ENCODE measurements at places on chromosomes 5 and 9. TPM values are rescaled to one million over a fixed set of nuclear protein-coding genes. Genes with fewer than 3 reads are reported as not detected.
A peak's percentile ranks its signal among the peaks of the same experiment; 100 is the strongest.

- DNase-seq = no peak
- H3K27ac ChIP-seq = no peak overlapping the region
- H3K27me3 ChIP-seq = peaks cover 10% of the 10 kb centered on the region
- no peak overlapping the region for H3K4me3 ChIP-seq
These were observed 48.4 kb upstream of the CKMT2 start for GRCh38 chr5:81184749-81185110.

- H3K36me3 ChIP-seq = no peaks in the 10 kb centered on the region
- no peaks in the 10 kb centered on the region for H3K27me3 ChIP-seq
- DNase-seq = no peak
- peak overlapping the region; percentile 25 for H3K27ac ChIP-seq
- H3K4me3 ChIP-seq = no peak overlapping the region
These were observed 217.0 kb downstream of the TMEM38B start for GRCh38 chr9:105911104-105911911.

- DNase-seq = no peak
- peaks cover 16% of the 10 kb centered on the region for H3K4me1 ChIP-seq
- peak overlapping the region; percentile 69 for H3K27ac ChIP-seq
- no peak overlapping the region for H3K4me3 ChIP-seq
These were observed 15.6 kb upstream of the CLK4 start for GRCh38 chr5:178642351-178642909.

The CXCL14 gene
- 0.16 TPM for total RNA-seq

DNA sequence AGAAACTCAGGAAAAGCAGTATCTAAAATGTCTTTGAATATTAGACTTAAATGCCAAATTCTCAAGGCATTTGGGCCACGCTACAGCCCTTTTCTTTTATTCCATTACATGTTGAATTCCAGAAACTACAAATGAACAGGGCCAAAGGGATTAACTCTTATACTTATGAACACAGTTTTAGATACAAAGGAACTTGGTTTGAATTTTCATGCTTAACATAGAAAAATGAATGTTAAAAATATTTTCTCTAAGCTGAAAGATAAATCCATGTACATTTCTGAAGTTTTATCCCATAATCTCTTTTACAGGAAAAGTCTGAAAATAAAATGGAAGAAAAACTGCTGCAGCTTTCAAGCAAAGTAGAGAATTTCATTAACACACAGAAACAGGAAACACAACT, 56.8 kb downstream of the FAM81B start:
- H3K27ac ChIP-seq = no peak overlapping the region
- H3K27me3 ChIP-seq = peaks cover 3% of the 10 kb centered on the region
- H3K4me3 ChIP-seq = no peak overlapping the region
- DNase-seq = no peak
- H3K4me1 ChIP-seq = peaks cover 23% of the 10 kb centered on the region

The SLC6A19 gene
- not detected for total RNA-seq

DNA sequence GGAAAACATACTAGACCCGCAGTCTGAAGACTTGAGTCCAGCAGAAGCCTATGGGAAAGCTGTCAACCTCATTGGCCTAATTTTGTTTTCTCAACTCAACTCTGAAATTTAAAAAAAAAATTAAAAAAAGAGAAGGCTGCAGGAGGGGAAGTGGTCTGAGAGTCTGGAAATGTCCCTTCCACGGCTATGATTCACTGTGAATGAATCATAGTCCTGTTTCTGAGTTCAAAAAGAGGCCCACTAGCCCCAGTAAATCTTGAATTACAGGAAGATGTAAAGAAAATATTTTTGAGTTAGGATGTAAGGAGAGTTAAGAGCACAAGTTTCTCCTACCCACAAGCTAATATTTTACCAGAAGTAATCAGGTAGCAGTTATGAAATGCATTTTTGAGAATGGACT, 565.5 kb upstream of the DMAC1 start:
- H3K4me3 ChIP-seq = no peak overlapping the region
- H3K4me1 ChIP-seq = peaks cover 20% of the 10 kb centered on the region

The RFESD gene
- 2.3 TPM for total RNA-seq

GRCh38 chr9:130473566-130473965, 28.8 kb downstream of the ASS1 start:
- no peak overlapping the region for H3K4me3 ChIP-seq
- no peaks in the 10 kb centered on the region for H3K4me1 ChIP-seq
- no peak overlapping the region for H3K27ac ChIP-seq
- H3K27me3 ChIP-seq = no peaks in the 10 kb centered on the region
- DNase-seq = no peak

GRCh38 chr5:32362527-32362926, 49.8 kb upstream of the MTMR12 start:
- no peak overlapping the region for H3K4me3 ChIP-seq
- peaks cover 34% of the 10 kb centered on the region for H3K36me3 ChIP-seq
- no peak overlapping the region for H3K27ac ChIP-seq

DNA sequence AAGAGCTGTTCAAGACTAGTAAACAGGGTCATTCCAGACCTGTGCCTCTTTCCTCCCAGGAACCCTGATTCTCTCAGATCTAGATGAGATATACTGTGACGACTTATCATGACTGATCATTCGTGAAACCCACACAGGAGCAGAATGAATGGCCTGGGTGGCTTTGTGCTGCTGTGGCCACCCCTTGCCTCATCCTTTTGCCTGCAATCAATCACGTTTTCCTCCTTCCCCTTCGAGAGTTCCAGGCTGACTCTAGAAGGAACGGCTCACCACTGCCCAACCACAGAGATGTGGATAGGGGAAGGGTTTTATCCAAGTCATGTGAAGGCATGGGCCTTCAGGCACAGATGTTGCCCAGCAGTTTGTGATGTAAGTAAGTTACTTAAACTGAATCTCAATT, 5.8 kb downstream of the ANXA6 start:
- no peak overlapping the region for H3K4me3 ChIP-seq
- peaks cover 59% of the 10 kb centered on the region for H3K4me1 ChIP-seq
- no peak for DNase-seq

- H3K36me3 ChIP-seq = peaks cover 17% of the 10 kb centered on the region
- H3K27me3 ChIP-seq = no peaks in the 10 kb centered on the region
- H3K4me3 ChIP-seq = peak overlapping the region; percentile 98
- peak overlapping the region; percentile 100 for H3K27ac ChIP-seq
- DNase-seq = peak; percentile 91
These were observed 26.1 kb upstream of the ANXA2R start for GRCh38 chr5:43065948-43066798.

DNA sequence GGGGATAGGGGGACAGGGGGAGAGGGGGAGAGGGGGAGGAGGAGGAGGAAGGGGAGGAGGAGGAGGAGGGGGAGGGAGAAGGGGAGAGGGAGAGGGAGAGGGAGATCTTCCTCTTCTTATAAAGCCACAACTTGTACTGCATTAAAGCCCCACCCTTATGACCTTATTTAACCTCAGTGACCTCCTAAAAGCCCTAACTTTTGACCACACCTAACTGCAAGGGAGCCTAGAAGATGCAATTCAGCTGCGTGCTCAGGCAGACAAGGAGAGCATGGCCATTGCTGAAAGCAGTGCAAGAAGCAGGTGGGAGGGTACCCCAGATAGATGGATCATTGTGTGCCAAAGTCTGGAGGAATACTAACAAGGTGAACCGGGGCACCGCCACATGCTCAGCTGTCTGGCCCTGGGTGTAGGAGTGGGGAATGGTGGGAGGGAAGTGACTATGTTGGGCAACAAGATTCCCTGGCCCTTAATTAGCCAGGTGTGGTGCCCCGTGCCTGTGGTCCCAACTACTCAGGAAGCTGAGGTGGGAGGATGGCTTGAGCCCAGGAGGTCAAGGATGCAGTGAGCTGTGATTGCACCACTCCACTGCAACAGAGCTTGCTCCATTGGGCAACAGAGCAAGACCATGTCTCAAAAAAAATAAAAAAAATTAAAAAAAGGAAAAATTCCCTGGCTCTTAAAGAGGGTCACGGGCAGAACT, 125.4 kb upstream of the BOD1 start:
- no peak for DNase-seq
- H3K27ac ChIP-seq = no peak overlapping the region
- no peaks in the 10 kb centered on the region for H3K36me3 ChIP-seq
- H3K27me3 ChIP-seq = no peaks in the 10 kb centered on the region

GRCh38 chr5:65749956-65750355, 28.0 kb downstream of the NLN start:
- no peak overlapping the region for H3K27ac ChIP-seq
- peaks cover 3% of the 10 kb centered on the region for H3K36me3 ChIP-seq
- no peak for DNase-seq
- H3K27me3 ChIP-seq = no peaks in the 10 kb centered on the region
- no peak overlapping the region for H3K4me3 ChIP-seq

DNA sequence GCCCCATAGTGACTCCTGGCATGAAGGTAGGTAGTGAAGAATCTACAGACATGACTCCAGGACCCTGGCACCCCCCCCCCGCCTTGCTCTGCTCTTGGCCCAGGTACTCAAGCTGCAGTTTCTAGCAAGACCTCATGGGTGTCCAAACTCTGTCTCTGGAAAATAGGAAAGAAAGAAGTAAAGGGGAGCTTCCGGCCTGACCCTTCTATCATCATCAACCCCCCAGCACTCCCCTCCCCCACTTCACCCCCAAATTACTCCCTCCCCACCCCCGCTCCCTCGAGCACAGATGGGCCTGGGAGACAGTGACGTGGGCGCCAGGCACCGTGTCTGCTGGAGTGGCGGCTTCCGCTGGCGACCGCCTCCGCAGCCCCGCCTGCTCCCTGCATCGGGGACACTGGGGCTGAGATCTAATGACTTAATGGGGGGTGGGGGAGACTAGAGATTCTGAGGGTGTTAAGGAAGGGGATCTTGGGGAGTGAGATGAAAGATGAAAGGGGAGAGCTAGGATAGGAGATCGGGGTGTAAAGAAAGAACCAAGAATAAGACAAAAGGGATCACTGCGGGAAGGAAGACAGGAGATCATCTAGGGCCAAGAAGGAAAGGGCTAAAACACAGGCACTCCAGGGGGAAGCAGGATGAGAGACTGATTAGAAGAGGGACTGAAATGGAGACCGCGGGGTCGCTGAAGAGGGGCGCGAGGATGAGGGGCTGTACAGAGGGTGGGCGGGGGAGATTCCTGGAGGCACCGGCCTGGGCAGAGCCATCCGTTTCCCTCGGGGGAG, 1.1 kb upstream of the DNAJB5 start:
- H3K4me1 ChIP-seq = peaks cover 35% of the 10 kb centered on the region
- no peaks in the 10 kb centered on the region for H3K36me3 ChIP-seq
- no peak for DNase-seq
- H3K27me3 ChIP-seq = peaks cover 3% of the 10 kb centered on the region

DNA sequence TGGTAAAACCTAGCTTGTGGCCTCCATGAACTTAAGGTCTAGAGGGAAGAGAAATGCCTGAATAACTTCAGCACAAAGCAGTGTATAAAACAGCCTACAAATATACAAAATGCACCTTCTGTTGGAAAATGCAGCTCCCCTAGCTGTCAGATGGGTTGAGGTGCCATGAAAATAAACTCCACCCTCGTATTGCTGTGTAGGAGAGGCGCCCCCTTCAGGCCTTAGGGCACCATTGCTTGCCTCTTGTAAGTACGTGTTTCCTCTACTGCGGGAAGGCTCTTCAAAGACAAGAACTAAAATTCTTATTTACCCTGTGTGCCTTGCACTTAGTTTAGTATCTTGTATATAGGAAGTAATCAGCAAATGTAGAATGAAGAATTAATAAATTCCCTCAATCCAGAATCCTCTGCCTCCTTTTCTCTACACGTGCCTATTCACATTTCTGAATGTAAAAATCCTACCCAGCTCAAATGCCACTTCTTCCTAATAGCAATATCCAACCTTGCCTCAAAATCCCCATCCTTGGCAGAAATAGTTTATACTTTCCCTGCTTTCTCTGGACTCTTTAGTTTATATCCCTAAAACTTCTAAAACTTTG, 393.7 kb upstream of the PDE4D start:
- peaks cover 13% of the 10 kb centered on the region for H3K4me1 ChIP-seq
- peaks cover 31% of the 10 kb centered on the region for H3K27me3 ChIP-seq
- H3K27ac ChIP-seq = no peak overlapping the region
- no peak overlapping the region for H3K4me3 ChIP-seq
- H3K36me3 ChIP-seq = no peaks in the 10 kb centered on the region

GRCh38 chr9:134327671-134328231, 1.5 kb downstream of the RXRA start:
- DNase-seq = no peak
- peak overlapping the region; percentile 82 for H3K27ac ChIP-seq
- H3K4me3 ChIP-seq = peak overlapping the region; percentile 85
